NCI-H2081 treated with DMSO at 0.1 percent for 48 hours (cell line): ENCODE measurements at places on chromosomes 13 and 19.

GRCh38 chr13:72808917-72809500 is 27.1 kb downstream of the PIBF1 start:
- no peak for DNase-seq

- DNase-seq = no peak
Observed at GRCh38 chr13:40578055-40578454, 88.4 kb downstream of the FOXO1 start.

- DNase-seq = no peak
Observed at GRCh38 chr19:2633693-2634075, 68.8 kb downstream of the GNG7 start.

DNA sequence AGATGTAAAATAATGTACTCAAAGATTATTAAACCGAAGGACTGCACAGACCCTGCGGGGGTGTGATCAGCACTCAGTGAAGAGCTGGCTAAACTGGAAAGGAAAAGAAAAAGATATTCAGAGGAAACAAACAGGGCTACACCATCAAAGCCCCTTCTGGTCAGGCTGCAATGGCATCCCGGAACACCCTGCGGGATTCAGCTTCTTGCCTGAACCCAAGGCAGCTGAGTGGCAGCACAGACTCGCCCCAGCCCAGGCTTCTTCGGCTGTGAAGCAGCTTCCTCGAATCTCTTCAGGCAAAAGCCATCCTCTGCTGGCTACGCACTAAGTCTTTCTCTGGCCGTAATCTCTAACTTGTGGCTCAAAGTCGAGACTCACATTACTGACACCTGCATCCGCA is 220.9 kb downstream of the TEX29 start:
- DNase-seq = no peak

GRCh38 chr13:84951128-84951527 is 848.1 kb downstream of the SLITRK6 start:
- DNase-seq = no peak

DNA sequence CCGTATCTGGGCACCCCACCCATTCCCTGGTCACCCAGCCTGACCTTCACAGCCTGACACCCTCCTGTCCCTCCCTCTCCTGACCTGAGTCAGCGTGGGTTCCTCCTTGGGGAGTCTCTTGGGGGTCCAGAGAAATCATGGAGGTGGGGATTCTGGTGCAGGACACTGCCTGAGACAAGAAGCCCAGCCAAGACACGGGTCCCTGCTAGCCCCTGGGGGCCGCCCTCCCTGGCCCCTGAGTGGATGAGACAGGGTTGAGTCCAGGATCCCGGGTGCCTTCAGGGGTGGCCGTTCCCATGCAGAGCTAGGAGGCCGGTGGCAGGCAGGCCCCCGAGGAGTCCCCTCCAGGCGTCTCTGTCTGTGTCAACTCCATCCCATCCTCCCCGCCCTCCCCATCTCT is 1.6 kb downstream of the MAP2K7 start:
- no peak for DNase-seq

DNA sequence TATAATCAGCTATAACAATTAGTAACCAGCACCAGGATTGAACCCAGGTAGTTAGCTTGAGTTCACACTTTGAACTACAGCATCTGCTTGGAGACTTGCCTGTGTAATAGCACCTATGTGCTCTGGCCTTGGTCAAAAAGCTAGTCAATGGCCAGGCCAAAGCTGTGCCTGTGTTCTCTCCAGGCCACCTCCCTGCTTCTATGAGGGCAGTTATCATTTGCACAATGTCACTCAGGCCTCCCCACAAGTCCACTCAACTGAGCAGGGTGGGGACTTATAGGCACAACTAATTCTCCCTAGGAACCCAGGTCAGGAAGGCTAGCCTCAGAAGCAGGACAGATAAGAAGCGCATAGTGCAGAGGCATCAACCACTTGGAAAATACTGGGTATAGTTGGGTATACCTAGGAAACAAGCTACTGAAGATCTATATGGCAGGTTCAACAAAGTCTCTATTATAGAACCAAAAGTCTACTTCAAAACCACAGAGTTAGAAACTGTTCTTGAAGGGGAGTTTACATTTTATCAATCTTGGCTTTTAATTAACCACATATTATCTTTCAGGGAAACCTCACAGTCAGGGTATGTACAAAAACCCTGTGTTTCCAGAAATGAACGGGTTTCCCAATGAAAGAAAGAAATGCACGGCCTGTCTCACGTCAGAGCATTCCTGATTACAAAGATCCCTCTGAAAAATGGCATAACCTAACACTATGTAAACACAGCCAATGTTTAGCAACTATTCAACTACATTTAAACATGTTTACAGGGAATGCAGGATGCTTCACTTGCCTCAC is 140.9 kb downstream of the ABCC4 start:
- no peak for DNase-seq

GRCh38 chr19:50547385-50548190 is 20.6 kb downstream of the LRRC4B start:
- DNase-seq = no peak

GRCh38 chr13:76792731-76793347 is 93.4 kb downstream of the KCTD12 start:
- DNase-seq = no peak
